DMS 273 treated with DMSO at 0.1 percent for 48 hours (cell line): ENCODE measurements at places on chromosomes 4 and X.

- DNase-seq, result no peak
These were observed 357 bp upstream of the ETNPPL start for GRCh38 chr4:108763226-108763593.

GRCh38 chr4:94359838-94360237 lies 17.2 kb upstream of the HPGDS start:
- DNase-seq, result no peak

DNA sequence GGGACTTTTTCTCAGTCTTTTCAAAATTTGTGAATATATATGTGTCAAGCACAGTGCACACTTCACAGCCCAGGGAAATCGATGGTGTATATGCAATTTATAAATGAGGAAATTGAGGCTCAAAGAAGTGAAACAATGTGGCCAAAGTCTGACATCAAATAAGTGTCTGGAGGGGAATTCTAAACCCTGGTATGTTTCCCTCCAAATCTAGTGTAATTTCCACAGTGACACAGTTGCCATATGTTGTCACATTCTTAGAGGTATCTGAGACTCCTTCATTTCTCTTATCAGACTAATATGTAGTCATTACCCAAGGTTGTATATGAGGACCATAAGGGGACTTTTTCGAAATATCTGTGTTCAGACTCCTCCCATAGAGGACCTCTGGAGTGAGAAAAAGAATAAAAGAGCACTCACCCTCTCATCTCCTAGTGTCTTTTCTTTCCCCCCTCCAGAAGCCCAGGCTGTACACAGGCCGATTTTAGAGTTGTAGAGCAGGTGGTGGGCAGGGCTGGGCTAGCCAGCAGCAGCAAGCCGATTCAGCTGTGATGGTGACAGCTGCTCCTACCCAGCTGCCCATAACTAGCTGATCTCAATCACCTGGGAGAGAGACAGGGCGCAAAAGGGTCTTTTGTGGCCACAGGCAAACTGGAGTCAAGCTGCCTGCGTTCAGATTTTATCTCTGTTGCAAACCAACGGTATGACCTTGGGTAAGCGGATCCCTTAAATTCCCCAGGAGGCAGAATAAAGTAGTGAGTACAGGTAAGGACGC lies 55.1 kb downstream of the CLCN5 start:
- DNase-seq, result peak; percentile 61

GRCh38 chrX:12971282-12972003 lies 3.5 kb upstream of the TMSB4X start:
- DNase-seq, result no peak

DNA sequence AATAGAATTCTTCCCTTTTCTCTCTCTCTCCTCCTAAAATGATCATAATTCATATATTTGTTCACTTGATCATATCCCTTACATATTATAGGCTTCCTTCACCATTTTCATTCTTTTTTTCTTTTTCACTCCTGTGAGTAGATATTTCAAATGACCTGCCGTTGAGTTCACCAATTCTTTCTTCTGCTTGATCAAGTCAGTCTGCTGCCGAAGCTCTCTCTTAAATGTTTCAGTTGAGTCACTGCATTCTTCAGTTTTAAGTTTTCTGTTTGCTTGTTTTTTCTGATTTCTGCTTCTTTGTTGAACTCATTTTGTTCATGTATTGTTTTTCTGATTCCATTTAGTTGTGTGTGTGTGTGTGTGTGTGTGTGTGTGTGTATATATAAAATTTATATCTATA lies 354.3 kb downstream of the GPAT3 start:
- no peak for DNase-seq

DNA sequence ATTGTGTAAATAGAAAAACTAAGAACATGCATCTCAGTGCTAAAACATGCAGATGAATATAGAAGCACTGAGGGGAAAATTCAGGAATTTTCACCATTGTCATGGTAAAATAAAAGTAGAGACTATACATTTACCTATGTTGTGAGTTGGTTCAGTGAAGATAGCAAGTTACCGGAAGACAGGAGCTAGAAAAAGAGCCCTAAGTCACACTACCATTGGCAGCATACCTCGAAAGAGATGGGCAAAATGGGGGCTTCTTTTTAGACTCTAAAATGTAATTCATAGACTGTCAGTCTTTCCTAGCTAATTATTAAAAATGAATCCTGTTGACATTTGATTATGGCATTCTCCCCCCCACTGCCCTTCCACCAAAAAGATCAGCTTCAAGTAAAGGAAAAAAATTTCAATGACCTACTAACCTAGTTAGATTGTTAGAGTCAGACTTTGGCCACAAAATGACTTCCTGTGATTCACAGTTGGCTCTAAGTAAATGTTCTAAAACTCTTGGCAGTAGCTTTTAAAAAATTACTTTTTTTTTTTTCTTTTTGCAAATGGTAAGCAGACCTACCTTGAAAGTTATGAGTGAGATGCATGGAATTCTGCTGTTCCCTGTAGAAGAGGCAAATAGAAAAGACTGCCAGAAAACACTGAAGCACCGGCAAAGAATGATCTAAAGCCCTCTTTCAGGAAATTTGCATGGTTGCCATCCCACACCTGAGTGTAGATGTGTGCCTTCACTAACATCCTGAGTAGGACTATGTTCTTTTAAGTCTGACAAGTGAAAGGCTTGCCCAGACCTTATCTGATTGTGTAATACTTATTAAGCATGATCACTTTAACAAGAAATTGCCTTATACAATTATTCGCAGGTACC lies 26.4 kb upstream of the ARSJ start:
- no peak for DNase-seq
